ENCODE measurements at places on chromosomes 7 and 10. TPM values are rescaled to one million over a fixed set of nuclear protein-coding genes. Genes with fewer than 3 reads are reported as not detected.

DNA sequence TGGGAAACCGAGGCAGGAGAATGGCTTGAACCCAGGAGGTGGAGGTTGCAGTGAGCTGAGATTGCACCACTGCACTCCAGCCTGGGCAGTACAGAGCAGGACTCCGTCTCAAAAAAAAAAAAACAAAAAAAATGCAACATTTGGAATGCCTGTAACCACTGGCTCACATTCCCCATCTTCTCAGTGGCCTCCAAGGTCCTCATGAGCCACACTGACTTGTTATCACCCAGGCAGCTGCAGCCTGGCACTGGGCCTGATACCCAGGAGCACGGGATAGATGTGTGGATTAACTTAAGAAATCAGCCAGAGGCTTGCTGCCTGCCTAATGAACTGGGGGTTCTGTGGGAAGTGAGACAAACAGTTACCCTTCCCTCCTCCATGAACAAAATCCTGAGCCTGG lies 23.0 kb downstream of the JCAD start:
- no peak for DNase-seq

DNA sequence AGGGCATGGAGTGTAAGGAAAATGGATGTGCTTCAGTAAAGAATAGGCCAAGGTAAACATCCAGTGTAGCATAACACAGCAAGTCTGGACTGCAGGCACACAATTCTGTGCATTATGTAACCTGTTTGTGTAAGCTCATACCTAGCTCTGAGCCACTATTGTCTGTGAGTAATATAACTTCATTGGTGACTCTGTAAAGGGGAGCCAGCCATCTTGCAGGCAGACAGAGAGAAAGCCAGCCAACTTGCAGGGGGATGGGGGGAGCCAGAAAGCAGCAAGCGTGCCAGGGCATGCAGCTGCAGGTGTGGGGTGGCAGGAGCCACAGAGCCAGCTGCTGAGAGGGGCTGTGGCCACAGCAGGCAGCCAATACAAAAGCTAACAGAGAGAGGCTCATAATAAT lies 449.2 kb downstream of the IPMK start:
- no peak for DNase-seq

DNA sequence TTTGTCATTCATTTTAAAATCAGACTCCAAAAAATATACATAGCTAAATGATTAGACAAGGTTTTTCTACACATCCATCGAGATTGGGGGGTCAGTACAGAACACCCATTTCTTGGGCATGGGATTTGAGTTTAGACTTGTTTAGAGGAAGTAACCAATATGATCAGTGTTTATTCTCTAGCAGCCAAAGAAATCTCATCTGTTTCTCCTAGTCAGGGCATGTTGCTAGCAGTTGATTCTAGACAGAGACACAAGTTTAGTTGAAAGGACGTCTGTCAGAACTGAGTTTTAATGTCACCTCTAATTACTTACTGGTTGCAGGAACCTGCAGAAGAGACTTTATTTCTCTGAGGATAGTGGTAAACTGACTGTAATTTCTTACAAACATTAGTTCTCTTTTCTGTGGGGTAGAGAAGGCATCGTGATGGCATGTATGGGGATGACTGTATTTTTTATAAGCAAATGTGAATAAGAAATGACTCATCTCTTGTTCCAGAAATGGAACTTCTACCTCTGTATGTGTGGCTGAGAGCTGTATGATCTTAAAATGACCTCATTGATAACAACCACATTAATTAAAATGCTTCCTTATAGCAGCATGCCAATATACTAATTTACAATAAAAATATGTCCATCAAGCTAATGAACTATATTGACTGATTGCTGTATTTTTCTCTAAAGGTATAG lies 30.6 kb upstream of the RHOBTB1 start:
- no peak for DNase-seq

GRCh38 chr10:71752391-71753090 lies 20.8 kb downstream of the VSIR start:
- DNase-seq: no peak

OPALIN gene
- not detected for total RNA-seq
